ENCODE measurements at places on chromosomes 2 and 18.

DNA sequence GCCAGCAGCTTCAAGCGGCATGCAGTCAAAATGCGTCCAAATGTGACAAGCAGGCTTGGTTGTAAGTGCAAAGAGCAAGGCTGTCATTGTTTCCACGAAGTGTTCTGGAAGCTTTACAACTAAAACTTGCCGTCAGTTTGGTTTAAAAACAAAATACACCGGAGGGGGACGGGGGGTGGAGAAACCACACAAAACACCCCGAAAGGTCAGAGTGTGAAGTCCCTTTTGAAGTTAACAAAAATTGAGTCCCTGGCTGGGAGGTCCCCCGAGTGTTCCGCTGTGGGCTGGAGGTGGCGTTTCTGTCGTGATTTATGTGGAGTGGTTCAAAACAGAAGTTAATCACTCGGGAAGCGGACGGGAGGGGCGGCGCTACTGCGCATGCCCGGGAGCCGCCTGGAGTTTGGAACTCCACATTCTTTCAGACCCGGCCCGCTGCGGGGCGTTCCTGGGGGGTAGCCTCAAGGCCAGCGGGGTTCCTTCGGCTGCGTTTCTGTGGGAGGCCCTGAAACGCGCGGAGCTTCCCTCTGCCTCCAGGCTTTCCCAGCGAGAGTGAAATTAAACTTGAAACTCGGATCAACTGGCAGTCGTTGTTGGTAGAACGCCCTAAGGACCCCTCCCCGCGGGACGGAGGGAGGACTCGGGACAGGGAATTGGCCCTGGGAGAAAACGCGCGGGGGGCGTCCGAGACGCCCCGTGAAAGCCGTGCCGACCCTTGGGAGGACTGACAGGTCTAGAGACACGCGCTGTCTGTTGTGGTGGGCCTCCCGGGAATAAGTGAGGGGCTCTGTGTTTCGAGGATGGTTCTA, 1.4 kb downstream of the TGIF1 start:
- peak; percentile 91 for DNase-seq
- no peaks in the 10 kb centered on the region for H3K27me3 ChIP-seq
- H3K4me1 ChIP-seq = no peaks in the 10 kb centered on the region
- H3K36me3 ChIP-seq = no peaks in the 10 kb centered on the region

DNA sequence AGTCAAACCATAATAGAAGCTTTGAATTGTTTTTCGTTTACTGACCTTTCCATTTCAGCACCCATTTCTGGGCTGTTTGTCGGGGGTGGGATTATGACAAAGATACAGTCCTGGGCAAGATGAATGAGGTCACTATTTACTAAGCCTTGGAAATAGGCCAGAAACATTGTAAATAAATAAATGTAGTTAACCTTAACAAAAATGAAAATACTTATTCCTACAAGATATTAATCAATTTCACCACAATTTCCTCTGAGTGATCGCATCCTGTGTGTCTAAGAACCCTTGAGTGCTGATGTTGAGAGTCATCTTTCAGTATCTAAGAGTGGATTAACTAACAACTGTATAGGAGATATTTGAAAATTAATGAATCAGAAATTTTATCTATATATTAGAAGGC, 14.0 kb downstream of the ITGA4 start:
- DNase-seq = no peak
- H3K36me3 ChIP-seq = no peaks in the 10 kb centered on the region
- no peaks in the 10 kb centered on the region for H3K4me1 ChIP-seq
- no peaks in the 10 kb centered on the region for H3K27me3 ChIP-seq

DNA sequence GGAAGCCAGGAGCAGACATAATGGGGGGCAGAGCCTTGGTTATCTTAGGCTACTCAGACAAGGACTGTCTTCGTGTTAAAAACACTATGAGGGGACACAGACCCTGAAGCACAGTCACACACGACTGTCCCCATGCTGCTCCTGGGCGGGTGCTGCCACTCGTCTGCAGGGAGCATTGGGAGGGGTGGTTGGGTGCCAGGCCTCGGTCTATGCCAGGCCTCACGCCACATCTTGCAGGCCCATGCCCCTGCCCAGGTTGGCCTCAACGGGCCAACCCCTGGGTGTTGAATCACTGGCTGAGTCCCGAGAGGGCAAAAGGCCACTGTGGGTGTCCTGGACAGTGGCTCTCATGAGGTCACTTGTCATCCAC, 97.9 kb downstream of the USP40 start:
- H3K27ac ChIP-seq = no peak overlapping the region
- H3K4me1 ChIP-seq = no peaks in the 10 kb centered on the region
- DNase-seq = no peak
- no peak overlapping the region for H3K4me3 ChIP-seq
- no peaks in the 10 kb centered on the region for H3K27me3 ChIP-seq

DNA sequence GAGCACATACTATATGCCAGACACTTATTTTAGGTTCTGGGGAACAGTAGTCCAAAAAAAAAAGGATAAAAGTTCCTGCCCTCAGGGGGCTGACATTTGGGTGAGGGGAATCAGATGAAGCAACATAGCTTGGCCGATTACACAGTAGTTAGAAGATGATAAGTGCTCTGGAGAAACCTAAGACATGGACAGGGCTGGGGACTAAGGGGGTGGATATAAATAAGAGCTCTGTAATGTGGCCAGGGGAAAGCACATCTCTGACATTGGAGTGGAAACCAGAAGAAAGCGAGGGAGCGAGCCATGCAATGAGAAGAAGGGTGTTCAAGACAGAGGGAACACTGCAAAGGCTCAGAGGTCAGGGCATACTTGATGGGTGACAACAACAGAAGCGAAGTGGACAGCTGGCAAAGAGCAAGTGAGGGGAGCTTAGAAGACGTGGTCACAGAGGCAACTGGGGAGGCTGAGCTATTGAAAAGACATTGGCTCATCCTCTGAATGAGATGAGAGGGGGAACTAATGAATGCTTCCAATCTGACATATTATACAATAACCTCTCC, 11.4 kb downstream of the TMEM182 start:
- H3K27me3 ChIP-seq = no peaks in the 10 kb centered on the region
- H3K36me3 ChIP-seq = no peaks in the 10 kb centered on the region
- H3K27ac ChIP-seq = no peak overlapping the region

DNA sequence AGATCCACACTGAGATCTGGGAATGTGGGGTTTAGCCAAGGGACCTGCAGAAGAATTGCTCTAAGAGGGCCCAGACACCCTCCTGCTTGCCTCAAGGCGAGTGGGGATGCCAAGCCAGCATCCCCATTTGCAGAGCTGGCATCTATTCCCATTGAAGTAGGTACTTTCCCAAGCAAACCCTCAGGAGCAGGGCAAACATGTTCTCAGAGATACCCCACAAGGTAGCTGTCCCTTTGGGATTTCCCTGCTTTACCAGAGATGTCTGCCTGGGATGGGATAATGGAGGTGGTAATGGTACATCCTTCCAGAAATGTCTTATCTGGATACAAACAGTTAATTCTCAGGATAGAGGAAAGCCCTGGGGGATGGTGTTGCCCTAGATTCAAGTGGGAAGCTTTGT, 51.2 kb downstream of the GYPC start:
- H3K36me3 ChIP-seq = no peaks in the 10 kb centered on the region
- no peaks in the 10 kb centered on the region for H3K27me3 ChIP-seq
- no peaks in the 10 kb centered on the region for H3K4me1 ChIP-seq
- no peak overlapping the region for H3K27ac ChIP-seq
- no peak overlapping the region for H3K4me3 ChIP-seq

DNA sequence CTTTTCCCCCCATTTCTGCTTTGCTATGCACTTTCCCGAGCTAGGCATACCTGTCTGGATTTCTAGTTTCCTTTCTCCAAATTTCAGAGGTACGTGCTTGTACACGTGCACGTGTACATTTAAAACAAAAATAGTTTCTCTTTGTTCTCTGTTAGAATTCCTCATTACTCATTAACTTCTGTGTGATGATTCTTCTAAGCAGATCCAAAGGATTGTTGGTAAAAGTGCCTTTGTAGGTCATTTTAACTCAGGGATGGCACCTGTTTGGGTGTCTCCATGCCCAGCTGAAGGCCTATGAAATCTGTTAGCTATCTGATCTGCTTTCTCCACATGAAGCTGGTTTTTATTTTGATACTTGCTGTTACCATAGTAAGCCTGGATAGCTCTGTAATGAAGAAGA, 264.3 kb downstream of the LPIN1 start:
- no peak overlapping the region for H3K4me3 ChIP-seq
- no peaks in the 10 kb centered on the region for H3K4me1 ChIP-seq
- DNase-seq = no peak
- no peaks in the 10 kb centered on the region for H3K27me3 ChIP-seq
- no peak overlapping the region for H3K27ac ChIP-seq

DNA sequence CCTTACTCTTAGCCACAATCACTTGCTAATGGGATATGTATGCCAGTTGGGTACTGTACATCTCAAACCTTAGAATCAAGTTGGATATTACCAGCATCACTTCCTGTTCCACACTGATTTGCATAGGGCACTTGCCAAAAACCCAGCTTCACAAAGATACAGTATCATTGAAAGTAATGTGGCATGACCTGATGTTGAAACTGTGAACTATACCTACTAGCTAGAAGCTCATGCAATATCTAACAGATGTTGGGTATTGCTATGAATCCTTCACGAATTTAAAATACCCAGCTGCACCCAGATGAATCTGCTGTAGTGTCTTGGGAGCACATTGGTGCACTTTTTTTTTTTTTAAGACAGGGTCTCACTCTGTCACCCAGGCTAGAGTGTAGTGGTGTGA, 6.5 kb upstream of the STAMBP start:
- H3K27me3 ChIP-seq = no peaks in the 10 kb centered on the region
- H3K36me3 ChIP-seq = no peaks in the 10 kb centered on the region
- no peaks in the 10 kb centered on the region for H3K4me1 ChIP-seq
- no peak overlapping the region for H3K4me3 ChIP-seq

- H3K27me3 ChIP-seq = no peaks in the 10 kb centered on the region
- peak overlapping the region; percentile 32 for H3K27ac ChIP-seq
- DNase-seq = peak; percentile 43
- peaks cover 2% of the 10 kb centered on the region for H3K4me1 ChIP-seq
- H3K36me3 ChIP-seq = no peaks in the 10 kb centered on the region
Measured at GRCh38 chr2:10935953-10936942, 24.5 kb downstream of the KCNF1 start.

GRCh38 chr2:203853271-203853670, 14.3 kb upstream of the CTLA4 start:
- H3K36me3 ChIP-seq = no peaks in the 10 kb centered on the region
- no peak for DNase-seq
- no peak overlapping the region for H3K27ac ChIP-seq
- H3K27me3 ChIP-seq = no peaks in the 10 kb centered on the region

DNA sequence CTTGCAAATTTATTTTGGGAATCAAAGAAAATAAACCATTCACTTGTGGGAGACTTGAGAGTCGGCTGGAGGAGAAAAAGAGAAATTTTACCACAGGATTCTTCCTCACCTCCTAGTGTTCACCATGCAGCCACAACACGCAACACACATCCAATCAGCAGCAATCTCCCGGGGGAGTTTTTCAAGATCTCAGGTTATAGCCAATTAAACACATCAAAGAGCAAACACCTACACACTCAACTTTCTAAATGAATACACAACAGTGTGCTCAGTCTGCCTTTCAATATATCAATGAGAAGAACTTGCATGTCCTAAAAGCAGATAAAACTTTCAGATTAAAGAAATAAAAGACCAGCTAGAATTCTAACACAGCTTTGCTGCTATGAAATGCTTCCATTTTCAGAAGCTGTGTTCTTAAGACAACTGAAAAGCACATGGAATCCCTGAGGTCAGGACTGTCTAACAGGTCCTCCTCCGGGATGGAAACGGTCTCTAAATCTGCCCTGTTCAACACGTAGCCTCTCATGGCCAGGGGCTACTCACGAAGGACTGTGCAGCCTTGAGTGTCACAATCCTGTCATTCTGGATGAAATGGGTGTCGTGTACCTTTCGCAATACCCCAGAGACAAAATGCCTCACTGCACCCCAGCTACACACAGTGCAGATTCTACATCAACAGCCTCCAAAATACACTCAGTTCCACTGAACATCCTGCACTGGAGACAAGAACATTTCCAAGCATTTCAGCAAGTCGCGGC, 84.2 kb downstream of the ZNF516 start:
- H3K4me3 ChIP-seq = no peak overlapping the region
- H3K4me1 ChIP-seq = no peaks in the 10 kb centered on the region
- H3K27ac ChIP-seq = no peak overlapping the region
- no peak for DNase-seq

DNA sequence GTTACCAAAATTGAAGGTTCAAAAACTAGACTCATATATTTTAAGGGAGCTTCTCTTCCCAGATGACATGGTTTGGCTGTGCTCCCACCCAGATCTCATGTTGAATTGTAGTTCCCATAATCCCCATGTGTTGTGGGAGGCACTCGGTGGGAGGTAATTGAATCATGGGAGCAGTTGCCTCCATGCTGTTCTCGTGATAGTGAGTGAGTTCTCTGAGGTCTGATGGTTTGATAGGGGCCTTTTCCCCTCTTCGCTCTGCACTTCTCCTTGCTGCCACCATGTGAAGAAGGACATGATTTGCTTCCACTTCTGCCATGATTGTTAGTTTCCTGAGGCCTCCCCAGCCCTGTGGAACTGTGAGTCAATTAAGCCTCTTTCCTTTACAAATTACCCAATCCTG, 140.1 kb downstream of the MAIP1 start:
- no peak overlapping the region for H3K27ac ChIP-seq
- H3K4me1 ChIP-seq = no peaks in the 10 kb centered on the region
- H3K27me3 ChIP-seq = no peaks in the 10 kb centered on the region
- H3K36me3 ChIP-seq = no peaks in the 10 kb centered on the region

DNA sequence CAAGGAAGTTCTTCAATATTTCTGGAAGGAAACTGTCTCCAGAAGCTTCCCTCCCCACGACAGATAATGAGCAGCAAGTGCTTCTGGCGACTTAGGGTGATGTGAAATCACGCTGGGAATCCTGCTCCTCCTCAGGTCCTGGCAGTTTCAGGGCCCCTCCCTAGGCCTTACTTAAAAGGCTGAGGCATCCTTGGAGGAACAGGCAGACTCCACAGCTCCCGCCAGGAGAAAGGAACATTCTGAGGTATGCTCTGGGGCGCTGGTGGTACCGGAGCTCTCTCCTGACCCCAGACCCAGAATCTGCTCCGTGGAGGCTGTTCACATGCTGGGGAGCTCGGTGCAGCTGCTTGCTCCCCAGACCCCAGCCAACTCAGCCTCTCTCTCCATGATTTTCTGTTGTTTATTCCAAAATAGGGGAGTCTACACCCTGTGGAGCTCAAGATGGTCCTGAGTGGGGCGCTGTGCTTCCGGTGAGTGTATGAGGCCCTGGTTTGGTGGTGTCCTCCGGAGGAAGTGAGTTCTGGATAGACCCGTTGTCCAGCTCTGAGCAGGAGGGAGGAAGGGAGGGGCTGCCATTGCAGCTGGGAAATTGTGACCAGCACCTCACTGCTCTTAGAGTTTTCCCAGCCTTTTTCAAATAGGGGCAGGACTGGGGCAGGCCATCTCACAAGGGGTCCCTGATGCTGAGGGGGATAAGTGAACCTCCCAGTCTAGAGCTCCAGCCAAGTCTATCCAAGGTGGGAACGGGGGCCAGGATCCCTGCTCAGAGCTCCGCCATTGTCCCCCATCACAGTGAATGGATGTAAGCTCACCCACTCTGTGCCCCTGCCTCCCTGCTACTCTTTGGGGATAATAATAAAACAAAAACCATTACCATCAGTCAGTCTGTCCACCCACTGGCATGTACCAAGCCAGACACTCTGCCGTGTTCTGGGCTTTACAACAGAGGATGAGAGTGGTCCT, at the start of gene IL36RN:
Gene IL36RN, plus strand, starts transcription at position 201 of the 963 bp plus-strand sequence. Its CDS starts 241 bp downstream, at position 442.
- H3K27me3 ChIP-seq = no peaks in the 10 kb centered on the region
- no peaks in the 10 kb centered on the region for H3K4me1 ChIP-seq
- no peak within 1 kb of the TSS for H3K4me3 ChIP-seq
- no peaks in the 10 kb centered on the region for H3K36me3 ChIP-seq
- no peak for DNase-seq

Measured in small intestine (tissue), 16 donors.